ENCODE measurements at places on chromosomes 12 and 14.

GRCh38 chr12:57401165-57401564 lies 29.7 kb downstream of the R3HDM2 start:
- no peak for DNase-seq

DNA sequence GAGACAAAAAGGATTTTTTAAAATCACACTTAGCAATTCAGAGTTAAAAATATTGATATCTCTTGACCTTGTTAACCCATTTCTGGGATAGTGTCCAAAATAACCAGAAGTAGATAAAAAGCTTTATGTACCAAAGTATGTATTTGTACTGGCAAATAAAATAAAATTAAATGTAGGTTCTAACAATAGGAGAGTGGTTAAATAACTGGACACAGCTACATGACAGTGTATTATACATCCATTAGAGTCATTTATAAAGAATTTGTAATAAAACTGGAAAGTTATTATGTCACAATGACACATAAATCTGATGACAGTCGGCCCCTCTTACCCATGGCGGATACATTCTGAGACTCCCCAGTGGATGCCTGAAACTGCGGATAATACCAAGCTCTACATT lies 34.0 kb downstream of the BMAL2 start:
- DNase-seq: no peak

- no peak for DNase-seq
These were observed 616.6 kb downstream of the CCER1 start for GRCh38 chr12:90338365-90338764.

DNA sequence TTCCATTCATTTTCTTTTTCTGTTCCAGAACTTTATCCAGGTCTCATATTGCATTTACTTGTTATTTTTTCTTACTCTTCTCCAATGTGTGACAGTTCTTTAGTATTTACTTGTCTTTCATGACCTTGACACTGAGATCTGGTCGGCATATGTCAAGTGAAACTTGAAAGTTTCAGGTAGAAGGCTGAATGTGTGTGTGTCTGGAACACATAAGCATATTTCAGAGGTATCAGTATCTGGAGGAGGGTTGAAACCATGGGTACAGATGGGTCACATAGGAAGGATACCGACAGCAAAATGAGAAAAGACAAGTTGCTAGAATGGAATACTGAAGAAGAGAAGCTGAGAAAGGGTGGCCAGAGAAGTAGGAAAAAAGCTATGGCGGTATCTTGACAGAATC lies 22.5 kb upstream of the PTGDR start:
- DNase-seq: no peak

DNA sequence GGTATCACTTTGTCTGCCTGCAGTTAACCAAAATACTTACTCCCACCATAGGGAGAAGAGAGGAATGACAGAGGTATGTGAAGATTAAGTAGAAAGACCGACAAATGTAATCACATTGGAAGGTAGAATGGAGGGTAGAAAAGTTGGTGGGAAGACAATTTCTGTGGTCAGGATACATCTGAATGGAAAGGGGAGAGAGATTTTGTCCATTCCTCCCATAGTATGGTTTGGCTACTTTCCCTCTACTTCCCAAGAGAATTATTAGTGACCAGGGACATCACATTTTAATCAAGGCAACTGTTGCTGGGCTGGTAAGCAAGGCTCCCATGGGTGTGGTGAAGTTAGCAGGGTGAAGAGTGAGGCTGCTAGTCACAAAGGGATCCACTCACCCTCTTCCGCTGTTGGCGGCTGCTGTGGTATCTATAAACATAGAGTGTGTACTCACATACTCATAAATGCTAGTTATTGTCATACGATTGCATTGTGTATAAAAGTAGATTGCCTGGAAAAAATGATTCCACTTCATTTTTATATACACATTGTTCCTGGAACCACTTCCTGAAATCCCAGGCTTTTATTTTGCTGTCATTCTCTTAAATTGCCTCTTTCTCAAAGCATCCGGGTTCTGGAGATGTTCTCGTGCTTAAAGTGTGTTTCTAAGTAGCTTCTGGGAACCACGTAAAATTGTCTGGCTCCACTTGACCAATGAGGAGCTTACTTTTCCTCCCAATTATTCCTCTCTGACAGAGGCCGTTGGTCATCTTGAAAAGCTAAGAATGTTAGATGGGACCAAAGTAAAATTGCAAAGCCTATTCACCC lies 413.1 kb downstream of the ZFP36L1 start:
- DNase-seq: no peak

DNA sequence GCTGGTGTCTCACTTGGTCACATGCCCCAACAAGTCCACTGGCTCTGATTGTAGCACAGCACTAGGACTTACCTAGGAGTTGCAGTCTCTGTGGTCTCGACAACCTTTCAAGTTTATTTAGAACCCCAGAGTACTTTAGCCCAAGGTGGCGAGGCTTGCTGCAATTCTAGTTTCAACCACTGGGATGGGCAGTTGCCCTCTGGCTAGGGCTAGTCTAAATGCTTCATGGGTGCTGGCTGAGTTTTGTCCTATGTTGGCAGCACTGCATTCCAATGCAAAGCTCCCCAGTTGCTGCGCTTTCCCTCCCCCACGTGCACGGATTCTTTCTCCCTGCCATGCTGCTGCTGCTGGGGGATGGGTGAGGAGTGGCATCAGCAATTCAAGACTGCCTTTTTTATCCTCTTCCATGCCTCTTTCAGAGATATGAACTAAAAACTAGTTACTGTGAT lies 207.9 kb downstream of the SYNE2 start:
- DNase-seq: no peak

DNA sequence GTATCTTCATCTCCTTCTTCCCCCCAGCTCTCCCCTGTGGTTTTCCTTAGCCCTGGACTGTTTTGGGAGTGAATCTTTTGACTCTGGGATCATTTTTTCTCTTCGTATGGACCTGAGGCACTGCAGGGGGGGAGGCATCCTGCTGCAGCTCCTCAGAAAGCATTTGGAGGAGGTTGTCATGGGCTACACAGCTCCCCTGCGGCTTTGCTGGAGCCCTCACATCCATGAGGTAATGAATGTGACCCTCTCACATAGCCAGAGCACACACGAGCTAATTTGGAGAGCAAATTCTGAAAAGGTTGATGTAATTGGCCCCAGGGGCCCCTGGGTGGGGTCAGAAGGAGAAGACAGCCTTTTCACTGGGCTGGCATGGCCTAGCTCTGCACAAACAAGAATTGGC lies 110.9 kb downstream of the PAH start:
- no peak for DNase-seq

DNA sequence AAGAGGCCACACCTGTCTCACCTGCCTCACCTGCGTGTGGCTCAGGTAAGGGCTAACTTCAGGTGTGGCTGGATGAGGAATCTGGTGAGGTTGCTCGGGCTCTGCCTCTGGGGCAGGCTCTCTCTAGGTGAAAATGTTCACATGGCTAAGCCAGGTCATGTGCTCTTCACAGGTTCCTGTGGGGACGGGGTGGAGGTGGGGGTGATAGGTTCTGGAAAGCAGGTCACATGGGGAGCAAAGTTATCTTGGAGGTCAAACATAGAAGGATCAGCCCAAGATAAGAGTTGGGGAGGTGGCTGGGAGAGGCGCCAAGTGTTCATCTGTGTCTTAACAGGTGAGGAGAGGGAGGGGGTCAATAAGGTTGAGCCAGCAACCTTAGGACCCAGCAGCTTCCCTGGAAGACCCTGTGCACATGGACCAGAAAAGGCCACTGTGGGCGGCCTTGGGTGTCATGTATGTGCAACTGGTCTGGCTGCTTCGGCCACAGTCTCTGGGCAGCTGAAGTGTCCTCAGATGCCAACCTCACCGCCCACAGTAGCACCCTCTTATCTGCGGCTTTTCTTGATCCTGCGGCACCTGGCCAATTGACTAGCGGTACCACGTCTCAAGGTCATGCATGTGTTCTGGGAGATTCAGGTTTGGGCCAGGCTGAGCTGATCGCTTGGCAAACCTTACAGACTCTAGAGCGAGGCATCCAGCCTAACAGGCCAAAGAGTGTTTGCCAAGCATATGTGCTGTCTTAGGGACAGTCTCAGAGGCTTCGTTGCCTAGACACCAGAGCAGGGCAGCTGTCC lies 60.5 kb downstream of the CACNA1C start:
- DNase-seq: no peak

All from activated CD8-positive, alpha-beta memory T cell treated with anti-CD3 and anti-CD28 coated beads for 1 hour (primary cell).